NCI-H226 (cell line): ENCODE measurements at places on chromosomes 16 and 17.

DNA sequence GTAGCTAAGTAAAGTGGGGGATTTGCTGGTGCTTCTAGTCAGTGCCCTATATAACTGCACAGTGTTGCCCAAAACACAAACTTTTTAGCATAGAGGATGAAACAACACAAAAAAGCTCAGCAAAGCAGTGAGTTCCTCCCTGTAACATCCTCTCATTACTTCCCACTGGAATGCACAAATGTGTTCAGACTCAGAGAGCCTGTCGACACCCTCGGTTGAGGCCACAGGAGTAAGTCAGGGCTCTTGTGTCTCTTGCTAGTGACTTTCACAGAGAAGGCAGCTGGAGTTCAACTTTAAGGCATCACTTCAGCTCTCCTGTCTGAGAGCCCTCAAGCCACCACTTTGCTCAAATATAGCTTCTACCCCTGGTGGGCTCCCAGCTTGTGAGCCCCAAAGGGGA is 107.2 kb upstream of the NETO2 start:
- no peak for DNase-seq

DNA sequence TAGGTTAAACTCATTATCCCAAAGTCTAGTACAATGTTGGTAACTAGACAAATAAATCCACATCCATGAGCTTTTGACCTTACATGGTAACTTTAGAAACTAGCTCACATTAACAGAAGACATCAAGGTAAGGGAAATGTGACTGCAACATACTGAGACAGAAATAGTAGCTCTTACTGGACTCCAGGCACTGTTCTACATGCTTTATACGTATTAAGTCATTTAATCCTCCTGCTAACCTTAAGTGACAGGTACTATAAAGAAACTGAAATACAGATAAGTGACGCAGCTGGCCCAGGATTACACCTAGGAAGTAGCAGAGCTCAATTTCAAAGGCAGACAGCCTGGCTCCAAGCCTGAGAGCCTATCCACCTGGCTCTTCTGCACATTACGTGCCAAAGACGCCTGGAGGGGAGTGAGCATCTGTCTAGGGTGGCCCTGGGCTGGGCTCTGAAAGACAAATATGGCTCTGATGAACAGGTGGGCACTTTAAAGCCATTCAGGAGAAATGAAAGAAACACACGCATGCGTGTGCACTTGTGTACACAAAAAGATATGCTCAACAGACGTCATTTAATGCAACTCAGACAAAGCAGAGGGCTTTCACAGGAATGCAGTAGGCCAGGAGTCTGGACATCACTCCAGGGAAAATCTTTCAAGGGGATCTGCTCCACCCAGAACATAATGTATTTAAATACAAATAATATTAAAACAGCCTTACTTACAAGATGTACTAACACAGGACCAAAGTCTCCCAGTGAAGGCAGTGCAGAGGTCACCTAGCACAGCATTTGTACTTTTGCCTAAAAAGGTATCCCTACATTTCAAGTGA is 4.4 kb downstream of the ZC3H7A start:
- no peak for DNase-seq

DNA sequence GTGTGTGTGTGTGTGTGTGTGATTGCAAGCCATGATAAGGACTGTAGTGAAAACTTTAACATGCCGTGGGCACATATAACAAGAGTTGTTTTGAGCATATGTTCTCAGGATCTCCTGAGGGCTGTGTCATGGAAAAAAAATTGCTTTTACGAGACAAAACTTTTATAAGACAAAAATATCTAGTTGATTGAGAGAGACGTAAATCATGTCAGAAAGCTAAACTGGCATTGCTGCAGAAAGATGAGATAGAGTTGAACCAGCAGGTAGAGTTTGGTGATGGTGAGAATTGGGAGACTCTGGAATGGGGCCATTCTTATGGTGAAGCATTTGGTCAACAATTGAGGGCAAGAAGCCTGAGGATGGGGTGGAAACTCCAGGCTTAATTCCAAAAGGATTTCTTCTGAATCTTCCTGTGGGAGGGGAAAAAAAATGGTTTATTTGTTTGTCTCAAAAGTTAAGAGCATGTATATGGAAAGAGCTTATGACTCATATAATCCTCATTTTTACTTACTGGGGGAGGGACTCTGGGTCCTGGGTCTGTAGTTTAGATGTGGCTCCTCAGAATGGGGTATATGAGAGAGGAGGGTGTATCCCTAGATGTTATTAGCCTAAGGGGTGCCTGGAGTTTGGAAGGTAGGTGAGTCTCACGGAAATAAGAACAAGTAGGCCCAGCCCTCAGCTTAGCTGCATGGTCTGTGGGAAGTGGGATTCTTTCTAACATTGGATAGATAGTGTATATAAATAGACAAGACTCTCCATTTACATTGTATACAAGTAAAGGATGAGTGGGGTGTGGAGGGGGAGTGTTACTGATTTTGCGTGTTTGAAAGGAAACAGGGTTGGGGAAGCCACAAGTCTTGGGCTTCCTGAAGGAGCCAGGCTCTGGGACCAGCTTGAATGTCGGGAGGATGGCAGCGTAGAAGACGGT is 7.1 kb downstream of the MINK1 start:
- no peak for DNase-seq

GRCh38 chr17:12282056-12282455 is 261.4 kb downstream of the MAP2K4 start:
- DNase-seq = no peak

- no peak for DNase-seq
Measured at GRCh38 chr16:87637357-87637756, 35.0 kb downstream of the JPH3 start.

DNA sequence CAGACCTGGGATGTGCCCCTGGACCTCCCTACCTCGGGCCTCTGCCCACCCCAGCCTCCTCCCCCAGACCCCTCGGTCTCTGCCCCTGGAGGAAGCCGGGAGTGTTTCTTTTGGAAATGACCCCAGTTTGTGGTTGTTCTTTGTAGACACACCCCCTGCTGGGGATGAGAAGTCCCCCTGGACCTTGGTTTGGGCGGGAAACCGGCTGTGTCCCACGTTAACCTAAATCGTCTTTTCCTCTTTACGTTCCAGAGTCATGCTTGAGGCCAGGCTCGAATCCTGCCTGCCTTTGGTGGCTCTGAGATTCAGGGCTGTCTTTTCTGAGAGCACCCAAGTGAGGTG is 116.6 kb downstream of the METRNL start:
- DNase-seq = no peak

- DNase-seq = no peak
Measured at GRCh38 chr17:45156242-45156641, 5.4 kb upstream of the HEXIM2 start.

DNA sequence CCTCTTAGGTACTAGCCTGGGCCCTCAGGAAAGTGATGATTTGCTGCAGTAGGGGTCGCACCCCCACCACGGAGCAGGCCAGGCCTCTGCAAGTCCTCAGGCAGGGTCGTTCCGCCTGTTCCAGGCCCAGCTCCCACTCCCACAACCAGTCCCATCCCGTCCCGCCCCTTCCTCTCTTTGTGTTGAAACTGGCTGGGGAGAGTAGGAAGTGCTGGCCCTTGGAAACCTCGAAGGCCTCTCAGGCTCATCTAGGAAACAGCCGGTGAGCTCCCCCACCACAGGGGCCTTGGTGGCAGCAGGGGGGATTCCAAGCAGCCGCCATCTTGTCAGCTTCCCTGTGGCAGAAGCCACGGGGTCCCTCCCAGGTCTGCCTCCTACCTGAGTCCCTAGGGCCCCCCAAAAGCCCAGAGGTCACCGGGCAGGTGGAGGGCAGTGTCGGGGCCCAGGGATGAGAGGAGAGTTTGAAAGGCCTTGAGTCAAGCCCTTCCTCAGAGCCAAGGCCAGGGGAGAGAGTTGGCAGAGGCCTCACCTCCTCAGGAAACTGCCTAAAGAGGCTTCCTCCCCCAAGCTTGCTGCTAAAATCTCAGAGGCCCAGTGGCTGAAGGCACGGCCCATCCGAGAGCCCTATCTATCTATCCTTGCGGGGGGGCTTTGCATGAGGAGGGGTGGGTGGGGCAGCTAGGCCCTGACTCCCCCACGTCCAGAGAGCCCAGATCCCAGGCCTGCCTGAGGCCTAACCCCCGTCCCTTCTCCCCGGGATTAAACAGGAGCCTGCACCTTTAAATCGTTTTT is 22.2 kb downstream of the MMP15 start:
- no peak for DNase-seq

GRCh38 chr17:33593991-33594390 is 300.9 kb upstream of the ASIC2 start:
- no peak for DNase-seq

DNA sequence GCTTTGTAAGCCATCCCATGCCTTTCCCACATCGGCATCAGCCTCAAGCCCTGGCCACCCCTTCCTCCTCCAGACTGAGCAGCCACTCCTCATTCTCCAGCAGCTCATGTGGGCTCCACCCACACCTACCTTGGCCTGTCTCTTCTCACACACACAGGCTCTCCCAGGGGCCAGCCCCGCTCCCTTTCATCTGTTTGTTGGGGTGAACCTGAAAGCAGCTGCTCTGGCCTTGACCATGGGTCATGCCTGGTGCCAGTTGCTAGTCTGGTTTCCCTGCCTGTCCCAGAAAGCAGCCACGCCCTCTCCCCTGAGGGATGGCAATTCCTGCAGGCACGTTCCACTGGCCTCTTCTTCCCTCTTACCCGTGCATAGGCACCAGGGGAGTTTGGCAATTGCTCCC is 11.4 kb upstream of the TMEM238L start:
- DNase-seq = no peak

GRCh38 chr16:70432723-70433457 is 6.0 kb downstream of the ST3GAL2 start:
- DNase-seq = no peak

DNA sequence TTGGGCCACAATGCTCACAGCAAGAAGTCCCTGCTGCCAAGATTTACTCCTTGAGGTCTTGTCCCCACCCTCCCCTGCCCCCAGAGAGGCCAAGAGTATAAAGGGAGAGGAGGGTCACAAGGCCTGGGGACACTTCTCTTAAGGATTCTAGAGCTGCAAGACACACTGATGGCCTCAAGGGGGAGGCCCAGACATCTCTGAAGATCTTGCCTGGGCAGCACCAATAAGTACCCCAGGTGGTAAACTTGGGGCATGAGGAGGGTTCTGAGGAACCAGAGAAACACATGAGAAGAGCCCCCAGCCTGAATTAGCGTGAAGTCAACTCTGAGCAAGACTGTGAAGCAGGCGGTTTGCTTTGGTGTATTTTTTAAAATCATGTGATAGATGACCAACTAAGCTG is 26.8 kb upstream of the MTMR4 start:
- DNase-seq = no peak

DNA sequence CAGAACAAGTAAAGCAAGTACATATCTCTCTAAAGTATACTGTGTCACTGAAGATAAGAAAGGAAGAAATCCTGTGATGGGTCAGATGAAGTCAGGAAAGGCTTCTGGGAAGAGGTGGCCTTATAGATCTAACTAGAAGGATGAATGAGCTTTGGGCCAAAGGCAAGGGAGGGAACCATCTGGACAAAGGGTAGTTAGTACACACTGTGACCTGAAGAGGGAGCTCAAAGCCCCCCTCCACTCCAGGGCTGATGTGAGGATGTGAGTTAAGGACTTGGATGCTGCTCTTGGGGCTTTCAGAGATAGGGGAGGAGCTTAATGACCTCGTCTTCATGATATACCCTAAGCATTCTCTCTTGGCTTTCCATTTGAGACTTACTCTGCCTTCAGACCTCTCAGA is 185.3 kb upstream of the CACNG3 start:
- DNase-seq = no peak
